ENCODE measurements at places on chromosomes 13 and 19. TPM values are rescaled to one million over a fixed set of nuclear protein-coding genes. Genes with fewer than 3 reads are reported as not detected.

GRCh38 chr13:54337540-54337939, 1308.9 kb downstream of the OLFM4 start:
- no peak for DNase-seq

- DNase-seq, result peak; percentile 45
Observed at GRCh38 chr13:100646030-100646673, 28.4 kb downstream of the TMTC4 start.

- DNase-seq, result no peak
Observed at GRCh38 chr13:75657111-75657510, 21.0 kb downstream of the LMO7 start.

DNA sequence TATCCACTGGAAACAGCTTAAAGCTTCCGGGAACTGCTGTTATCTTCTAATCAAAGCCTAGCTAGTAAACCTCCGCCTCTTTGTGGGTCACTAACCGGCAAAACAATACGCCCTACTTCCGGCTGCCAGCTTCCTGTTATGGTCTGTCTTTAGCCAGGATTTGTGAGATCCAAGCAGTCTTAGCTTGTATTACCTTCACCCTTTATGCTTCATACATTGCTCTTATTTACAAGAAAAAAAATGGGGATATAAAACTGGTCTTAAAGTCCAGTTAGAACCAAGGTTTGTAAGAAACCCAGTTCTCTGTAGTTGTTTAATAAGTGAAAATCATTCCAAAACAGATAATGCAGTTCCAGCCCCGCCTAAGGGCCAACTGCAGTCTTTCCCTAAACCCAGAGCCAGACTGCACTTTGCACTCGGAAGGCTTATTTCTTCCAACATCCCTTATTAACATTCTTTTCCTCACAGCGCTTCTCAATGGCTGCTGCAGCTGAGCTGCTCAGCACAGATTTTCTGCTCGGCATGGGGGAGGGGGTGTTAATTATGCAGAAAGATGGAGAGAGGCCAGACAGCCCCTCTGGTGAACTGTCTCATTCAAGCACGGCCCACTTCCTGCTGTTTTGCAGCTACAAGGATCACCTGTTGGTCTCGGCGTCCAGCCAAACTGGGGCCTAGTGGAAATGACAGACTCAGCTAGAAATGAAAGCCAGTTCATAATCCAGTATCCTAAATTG, 368.4 kb downstream of the KLF12 start:
- peak; percentile 80 for DNase-seq

- DNase-seq, result no peak
Observed at GRCh38 chr13:67515895-67516294, 285.8 kb upstream of the PCDH9 start.

DNA sequence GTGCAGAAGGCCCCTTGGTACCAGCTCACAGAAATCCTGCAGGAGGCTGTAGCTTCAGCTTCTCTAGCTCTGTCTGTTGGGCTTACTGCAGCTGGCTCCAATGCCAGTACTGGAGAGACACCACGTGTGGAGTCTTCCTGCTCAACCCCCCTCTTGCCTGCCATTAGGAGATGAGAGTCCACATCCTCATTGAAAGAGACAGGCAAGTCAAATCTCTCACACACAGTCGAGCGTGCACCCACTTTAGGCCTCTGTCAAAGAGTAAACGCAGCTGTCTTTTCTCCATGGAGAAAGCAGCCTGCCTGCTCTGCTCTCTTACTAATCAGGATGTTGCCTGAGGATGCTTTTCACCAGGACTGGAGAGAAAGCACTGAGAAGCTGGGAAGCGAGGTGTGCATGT, 523.0 kb upstream of the NBEA start:
- no peak for DNase-seq

GRCh38 chr19:778910-779653, 18.2 kb upstream of the PTBP1 start:
- DNase-seq, result peak; percentile 85

DNA sequence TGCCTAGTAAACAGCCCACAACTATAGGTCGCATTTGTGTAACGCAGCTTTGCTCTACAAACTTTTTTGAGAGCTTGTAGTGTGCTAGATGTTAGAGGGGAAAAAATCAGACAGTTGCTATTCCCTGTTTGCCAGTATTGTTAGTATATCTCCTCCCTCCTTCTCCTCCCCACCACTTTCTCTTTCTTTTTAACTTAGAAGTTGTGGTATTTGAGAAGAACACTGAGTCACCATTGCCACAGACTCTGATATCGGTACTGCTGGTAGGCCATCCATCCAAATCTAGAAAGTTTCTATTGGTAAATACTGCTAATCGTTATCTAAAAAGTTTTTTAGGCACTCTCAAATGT, 666 bp downstream of the POMP start:
- DNase-seq, result peak; percentile 22

- no peak for DNase-seq
Observed at GRCh38 chr13:48890391-48890790, 85.3 kb upstream of the FNDC3A start.

DNA sequence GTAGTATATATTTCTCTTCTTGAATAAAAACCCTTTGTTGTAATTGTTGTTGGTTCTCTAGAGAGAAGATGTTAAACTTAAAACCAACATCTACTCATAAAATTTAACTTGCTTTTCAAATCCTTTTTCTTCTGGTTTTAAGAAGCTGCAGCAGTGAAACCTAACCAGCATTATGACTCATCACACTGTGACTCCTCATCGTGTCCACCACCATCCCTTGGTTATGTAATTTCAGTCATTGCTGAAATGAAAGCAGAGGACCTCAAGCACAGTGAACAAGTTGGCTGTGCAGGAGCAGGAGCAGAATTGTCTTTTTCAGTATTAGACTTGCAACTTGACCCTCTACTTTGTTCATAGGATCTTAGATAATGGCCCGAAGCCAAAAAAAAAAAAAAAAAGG, 64.9 kb upstream of the HTR2A start:
- DNase-seq, result peak; percentile 40

DNA sequence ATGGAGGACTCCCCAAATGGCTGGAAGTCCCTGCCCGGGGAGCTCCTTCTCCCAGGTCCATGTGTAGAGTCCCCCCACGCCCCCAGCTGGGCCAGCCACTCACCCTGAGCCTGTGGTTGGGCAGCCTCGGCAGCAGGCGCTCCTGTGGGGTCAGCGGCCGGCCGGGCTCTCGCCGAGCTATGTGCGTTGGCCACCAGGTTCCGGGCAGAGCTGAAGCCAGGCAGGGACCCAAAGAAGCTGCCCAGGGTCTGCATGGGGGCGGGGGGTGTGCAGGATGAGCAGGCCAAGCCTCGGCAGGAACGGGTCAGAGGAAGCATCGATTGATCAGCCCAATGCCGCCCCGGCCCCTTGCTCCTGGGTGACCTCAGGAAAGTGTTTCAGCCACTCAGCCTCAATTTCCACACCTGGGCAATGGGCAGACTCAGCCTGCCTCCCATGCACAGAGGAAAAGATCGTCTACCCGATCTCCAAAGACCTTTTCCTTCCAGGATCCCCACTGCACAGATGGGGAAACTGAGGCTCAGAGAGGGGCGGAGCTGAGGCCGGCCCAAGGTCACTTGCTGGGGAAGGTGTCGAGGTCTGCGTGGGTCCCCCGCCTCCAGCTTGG, 732 bp downstream of the PLIN4 start:
- no peak for DNase-seq

DNA sequence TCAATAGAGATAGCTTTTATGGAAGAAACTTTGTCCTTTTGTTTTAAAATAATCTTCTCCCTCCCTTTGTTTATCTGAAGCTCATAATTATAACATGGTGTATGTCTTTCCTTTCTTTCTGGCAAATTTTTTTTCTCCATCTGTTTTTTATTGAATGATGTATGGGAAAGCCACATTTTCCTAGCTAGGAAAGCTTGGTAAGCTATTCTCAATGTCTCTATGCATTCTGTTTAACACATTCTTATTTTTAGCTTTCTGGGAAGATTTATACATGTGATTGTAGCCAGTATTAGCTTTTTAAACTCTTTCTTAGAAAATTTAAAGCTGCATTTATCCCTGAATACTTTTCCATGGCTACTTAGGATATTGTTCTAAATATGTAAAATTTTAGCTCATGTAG, 124.9 kb upstream of the CSNK1A1L start:
- no peak for DNase-seq

- peak; percentile 32 for DNase-seq
Observed at GRCh38 chr13:74026753-74027152, 107.5 kb downstream of the KLF12 start.

DNA sequence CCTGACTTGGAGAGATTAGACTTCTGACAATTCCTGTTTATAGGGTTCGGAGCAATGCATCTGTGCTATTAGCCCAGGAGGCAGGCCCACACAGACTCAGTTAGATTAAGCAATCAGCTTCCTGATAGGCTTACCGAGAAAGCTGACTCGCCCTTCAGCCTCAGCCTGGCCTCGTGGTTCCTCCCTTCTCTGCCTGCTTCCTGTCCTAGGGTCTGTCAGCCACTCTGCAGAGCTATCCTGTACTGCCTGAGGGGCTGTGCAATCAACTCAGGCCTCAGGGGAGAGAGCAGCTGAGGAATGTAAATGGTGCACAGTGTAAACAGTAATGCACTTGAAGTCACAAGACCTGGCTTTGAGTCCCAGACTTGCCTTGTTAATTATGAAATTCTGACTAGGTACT, 30.7 kb downstream of the HTR2A start:
- peak; percentile 82 for DNase-seq

DNA sequence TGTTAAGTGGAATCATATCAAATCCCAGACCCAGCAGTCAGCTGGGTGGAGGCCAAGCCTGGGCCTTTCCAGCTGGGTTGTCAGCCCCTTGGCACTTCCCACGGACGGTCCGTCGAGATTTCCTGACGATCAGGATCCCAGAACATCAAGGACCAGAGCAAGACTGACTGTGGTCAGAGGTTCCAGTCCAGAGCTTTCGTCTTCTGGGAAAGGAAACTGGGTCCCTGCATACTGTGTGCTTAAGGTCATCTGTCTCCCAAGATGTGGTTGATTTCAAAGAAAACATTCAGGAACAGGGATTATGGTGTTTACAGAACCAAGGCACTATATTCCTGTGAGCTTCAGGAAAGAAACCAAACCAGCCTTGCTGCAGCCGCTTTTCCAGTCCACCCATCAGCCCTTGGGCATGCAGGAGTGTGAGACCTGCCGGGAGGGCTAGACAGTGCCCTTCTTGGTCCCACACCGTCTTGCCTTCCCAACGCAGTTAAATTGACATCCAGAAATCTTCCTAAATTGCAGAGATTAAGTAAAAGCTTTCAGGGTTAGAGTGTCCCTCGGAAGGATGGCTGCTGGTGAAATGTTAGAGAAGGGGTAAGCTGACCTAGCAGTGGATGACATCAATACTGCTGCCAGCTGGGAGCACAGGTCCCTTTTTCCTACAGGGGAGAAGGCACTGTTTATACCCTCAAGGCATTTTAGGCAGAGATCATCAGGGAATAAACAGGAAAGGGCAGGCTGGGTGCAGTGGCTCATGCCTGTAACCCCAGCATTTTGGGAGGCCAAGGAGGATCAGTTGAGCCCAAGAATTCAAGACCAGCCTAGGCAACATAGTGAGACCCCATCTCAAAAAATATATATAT, 5.0 kb upstream of the C19orf33 start:
- peak; percentile 43 for DNase-seq

DNA sequence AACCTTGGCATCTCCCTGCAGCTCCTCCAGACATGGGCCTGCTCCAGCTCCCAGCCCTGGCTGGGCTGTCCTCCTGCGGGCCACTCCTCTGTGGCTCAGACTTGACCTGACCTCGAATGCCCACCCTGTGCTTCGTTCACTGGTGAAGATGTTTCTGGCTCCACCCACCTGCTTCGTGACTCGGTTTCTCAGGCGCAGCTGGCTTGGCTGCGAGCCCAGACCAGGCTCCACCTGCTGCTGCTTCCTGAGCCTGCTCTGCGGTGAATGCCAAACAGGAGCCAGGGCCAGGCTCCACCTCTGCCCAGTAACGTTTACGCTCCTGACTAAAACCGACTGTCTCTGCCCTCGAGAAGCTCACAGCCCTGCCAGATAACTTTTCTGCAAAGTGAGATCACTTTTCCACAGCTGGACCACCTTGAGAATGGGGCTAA, 8.9 kb upstream of the RSPH6A start:
- DNase-seq, result no peak

GRCh38 chr19:13083008-13083404, 19.7 kb downstream of the LYL1 start:
- DNase-seq, result no peak

DNA sequence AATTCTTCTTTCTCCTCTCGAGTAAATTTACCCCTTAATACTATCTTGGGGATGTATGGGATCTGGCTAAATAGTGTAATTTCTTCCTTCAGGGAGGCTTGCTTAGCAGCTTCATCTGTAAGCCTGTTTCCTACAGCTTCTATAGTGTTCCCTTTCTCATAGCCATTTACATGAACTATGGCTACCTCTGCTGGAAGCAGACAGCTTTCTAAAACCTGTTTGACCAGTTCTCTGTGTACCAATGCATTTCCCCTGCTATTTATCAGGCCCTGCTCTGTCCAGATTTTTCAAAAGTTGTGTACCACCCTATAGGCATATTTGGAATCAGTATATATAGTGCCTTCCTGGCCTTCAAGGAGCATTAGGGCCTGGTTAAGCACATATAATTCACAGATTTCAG, 113.6 kb upstream of the PCDH9 start:
- peak; percentile 34 for DNase-seq

- peak; percentile 12 for DNase-seq
Observed at GRCh38 chr13:101150998-101151397, 265.3 kb downstream of the NALCN start.

DNA sequence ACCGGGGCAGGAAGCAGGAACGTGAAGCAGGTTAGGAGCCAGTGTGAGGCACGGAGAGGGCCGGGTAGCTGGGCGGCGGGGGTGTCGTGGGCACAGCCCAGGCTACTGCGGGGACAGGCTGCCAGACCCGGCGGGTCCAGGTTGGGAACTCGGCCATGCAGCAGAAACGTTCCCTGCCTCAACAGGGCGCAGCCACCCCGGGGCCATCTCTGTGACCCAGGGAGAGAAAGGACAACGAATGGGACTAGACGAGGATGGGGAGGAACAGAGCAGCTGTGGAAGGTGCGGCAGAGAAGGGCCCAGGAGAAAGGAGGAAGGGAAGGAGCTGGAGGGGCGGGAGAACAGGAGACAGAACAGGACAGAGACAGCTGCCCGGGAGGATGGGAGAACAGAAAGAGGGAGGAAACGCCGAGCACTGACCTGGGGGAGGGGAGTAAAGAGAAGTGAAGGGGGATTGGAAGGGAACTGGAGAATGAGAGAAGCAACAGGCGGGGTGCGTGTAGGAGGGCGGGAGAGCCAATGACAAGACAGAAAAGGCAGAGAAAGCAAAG, 12.9 kb upstream of the GARIN5A start:
- DNase-seq, result no peak

- no peak for DNase-seq
Observed at GRCh38 chr19:12380444-12380737, 14.9 kb upstream of the ZNF442 start.

Gene ANKLE1
- total RNA-seq, result 0.90 TPM

Gene CEACAM16
- total RNA-seq, result 0.73 TPM

Gene JAK3
- 2.2 TPM for total RNA-seq

Gene SRRM5
- not detected for total RNA-seq

Gene OVOL3
- not detected for total RNA-seq

Gene FAM216B
- 0.80 TPM for total RNA-seq

Gene TEX101
- not detected for total RNA-seq

Gene ZNF486
- total RNA-seq, result 15.8 TPM

Gene PRR20A
- total RNA-seq, result not detected
